Naive thymus-derived CD8-positive, alpha-beta T cell (primary cell): ENCODE measurements at places on chromosomes 11 and 22. TPM values are rescaled to one million over a fixed set of nuclear protein-coding genes. Genes with fewer than 3 reads are reported as not detected.

GRCh38 chr11:112610494-112610893 lies 349.8 kb upstream of the PLET1 start:
- H3K27ac ChIP-seq = no peak overlapping the region
- no peak for DNase-seq
- H3K4me1 ChIP-seq = no peaks in the 10 kb centered on the region
- no peaks in the 10 kb centered on the region for H3K36me3 ChIP-seq
- H3K4me3 ChIP-seq = no peak overlapping the region

DNA sequence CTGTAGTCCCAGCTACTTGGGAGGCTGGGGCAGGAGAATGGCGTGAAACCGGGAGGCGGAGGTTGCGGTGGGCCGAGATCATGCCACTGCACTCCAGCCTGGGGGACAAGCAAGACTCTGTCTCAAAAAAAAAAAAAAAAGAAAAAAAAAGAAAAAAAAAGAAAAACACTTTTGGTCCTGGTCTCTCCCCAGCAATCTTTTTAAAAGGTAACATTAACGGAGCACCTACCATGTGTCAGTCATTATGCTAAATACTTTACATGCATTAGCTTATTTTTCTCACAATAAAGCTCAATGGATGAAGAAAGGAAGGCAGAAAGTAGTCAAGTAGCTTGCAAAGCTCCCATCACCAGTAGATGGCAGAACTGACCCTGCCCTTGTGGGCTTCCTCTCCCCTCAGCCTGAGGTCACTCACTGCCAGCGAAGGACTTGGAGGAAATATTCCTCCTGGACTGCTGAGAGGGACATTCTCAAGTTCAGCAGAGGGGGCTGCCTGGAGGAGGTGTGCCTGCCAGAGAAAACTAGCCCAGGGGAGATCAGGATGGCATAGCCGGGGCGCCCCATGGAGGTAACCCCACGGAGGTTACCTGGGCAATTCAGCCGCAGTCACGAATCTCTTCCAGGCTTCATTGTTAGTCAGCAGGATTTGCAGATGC lies 15.5 kb downstream of the APOL3 start:
- H3K4me1 ChIP-seq = peaks cover 70% of the 10 kb centered on the region
- H3K36me3 ChIP-seq = peaks cover 31% of the 10 kb centered on the region
- DNase-seq = no peak
- no peaks in the 10 kb centered on the region for H3K27me3 ChIP-seq

- no peak overlapping the region for H3K4me3 ChIP-seq
- no peak overlapping the region for H3K27ac ChIP-seq
- peaks cover 8% of the 10 kb centered on the region for H3K27me3 ChIP-seq
- no peaks in the 10 kb centered on the region for H3K4me1 ChIP-seq
- DNase-seq = no peak
These were observed 218.9 kb upstream of the ISX start for GRCh38 chr22:34847072-34847471.

- no peak for DNase-seq
- H3K4me3 ChIP-seq = no peak overlapping the region
- H3K36me3 ChIP-seq = no peaks in the 10 kb centered on the region
- no peaks in the 10 kb centered on the region for H3K27me3 ChIP-seq
These were observed 1428.0 kb upstream of the TENM4 start for GRCh38 chr11:80868831-80869230.

GRCh38 chr11:61473370-61474012 lies 35.1 kb upstream of the LRRC10B start:
- H3K27me3 ChIP-seq = no peaks in the 10 kb centered on the region
- H3K27ac ChIP-seq = no peak overlapping the region
- H3K4me1 ChIP-seq = peaks cover 6% of the 10 kb centered on the region
- H3K4me3 ChIP-seq = no peak overlapping the region
- no peak for DNase-seq

Gene NXPE2
- total RNA-seq = not detected
